CD4-positive, CD25-positive, alpha-beta regulatory T cell (primary cell): ENCODE measurements at places on chromosomes 16 and 17. TPM values are rescaled to one million over a fixed set of nuclear protein-coding genes. Genes with fewer than 3 reads are reported as not detected.

The RCVRN gene
- polyA plus RNA-seq = not detected

The SHPK gene
- 6.9 TPM for polyA plus RNA-seq

The USP6 gene
- polyA plus RNA-seq = not detected

GRCh38 chr16:68844211-68844564 lies 857 bp downstream of the TANGO6 start:
- no peak for DNase-seq

GRCh38 chr16:58096249-58096648 lies 32.9 kb downstream of the CFAP20 start:
- no peak for DNase-seq

DNA sequence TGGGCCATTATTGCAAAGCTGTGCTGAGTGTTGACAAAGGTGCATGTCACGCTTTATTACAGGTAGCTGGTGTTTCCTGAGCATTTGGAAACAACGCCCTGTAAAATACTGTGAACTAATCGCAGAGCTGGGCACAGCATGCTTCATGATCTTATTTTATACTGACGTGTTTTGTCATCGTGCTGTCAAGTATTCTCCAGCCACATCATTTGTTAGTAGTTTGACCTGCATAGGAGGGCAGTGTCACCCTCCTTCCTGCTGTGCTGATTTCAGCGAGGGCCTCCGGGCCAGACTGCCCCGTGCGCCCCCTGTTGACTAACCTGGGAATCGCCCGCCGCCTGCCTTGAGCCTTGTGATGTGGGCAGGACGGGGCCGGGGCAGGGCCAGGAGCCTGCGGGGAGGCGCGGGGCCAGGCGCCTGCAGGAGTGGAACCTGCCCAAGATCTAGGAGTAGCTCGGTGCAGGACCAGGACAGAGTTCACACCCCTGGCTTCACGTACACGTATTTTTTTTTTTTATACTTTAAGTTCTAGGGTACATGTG lies 820.7 kb downstream of the KCNJ18 start:
- no peak for DNase-seq

- no peak for DNase-seq
These were observed 15.0 kb upstream of the HEATR6 start for GRCh38 chr17:60093694-60094093.

DNA sequence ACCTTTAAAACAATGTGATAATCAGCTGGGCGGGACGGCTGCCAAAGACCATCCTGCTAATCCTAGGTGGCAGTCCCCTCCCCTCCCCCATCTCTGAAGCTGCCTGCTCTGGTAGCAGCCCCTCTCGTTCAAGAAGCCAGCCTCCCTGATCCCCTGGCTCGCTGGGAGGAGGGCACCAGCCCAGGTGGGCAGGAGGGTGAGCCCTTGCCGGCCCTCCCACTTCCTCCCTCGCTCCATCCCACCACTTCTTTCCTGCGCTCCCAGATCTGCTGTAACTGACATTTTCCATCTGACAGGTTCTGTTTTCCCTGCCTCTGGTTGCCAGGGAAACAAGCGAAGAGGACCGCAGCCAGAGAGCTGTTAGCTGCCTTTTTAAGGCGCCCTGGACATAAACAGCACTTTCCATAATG lies 155.7 kb upstream of the TNRC6C start:
- no peak for DNase-seq

GRCh38 chr16:49078104-49078503 lies 203.5 kb downstream of the CBLN1 start:
- no peak for DNase-seq

DNA sequence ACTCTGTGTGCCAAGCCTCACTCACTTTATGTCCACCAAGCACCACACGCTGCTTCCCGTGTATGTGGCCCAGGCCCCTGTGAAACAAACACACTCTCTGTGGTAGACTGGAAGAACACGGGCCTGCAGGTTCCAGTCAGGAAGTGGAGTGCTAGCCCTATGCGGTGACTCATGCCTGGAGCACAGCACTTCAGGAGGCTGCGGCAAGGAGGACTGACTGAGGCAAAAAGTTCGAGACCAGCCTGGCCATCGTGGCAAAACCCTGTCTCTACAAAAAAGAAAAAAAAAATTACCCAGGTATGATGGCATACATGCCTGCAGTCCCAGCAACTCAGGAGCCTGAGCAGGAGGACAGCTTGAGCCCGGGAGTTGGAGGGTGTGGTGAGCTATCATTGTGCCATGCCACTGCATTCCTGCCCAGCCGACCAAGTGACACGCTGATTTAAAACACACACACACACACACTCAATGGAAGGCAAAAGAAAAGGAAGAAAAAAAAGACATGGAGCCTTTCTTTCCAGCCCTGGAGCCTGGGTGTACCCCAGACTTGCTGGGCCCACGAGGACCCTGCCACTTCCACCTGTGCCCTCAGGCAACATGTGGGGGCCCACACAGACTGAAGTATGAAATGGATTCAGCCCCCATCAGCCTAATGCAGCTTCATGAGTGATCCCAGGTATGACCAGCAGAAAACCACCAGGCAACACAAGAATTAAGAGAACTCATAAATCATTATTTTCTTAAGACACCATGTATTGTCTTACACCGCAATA lies 126.6 kb downstream of the ANKRD11 start:
- peak; percentile 57 for DNase-seq

- peak; percentile 28 for DNase-seq
These were observed 1.5 kb downstream of the NDRG4 start for GRCh38 chr16:58501242-58502131.

DNA sequence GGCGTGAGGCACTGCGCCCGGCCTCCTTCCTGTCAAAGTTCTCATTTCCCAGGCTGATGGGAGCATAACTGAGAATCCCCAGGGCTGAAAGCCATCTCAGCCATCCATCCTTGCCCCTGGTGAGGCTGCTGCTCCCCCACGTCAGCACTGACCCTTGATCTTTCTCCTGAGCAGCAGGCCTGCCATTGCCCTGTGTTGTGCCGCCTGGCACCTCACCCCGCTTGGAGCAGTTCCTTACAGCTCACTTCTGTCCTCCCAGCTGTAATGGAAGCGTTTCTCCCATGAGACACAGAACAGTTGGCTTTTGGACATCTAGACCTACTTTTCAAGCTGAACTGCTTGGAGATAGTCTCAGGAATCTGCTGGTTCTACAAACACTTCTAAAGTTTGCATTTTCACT lies 51.5 kb downstream of the OR1D5 start:
- DNase-seq = no peak

GRCh38 chr17:70217571-70217970 lies 48.2 kb downstream of the KCNJ2 start:
- no peak for DNase-seq

- DNase-seq = no peak
These were observed 60.4 kb upstream of the MSI2 start for GRCh38 chr17:57195785-57196460.

DNA sequence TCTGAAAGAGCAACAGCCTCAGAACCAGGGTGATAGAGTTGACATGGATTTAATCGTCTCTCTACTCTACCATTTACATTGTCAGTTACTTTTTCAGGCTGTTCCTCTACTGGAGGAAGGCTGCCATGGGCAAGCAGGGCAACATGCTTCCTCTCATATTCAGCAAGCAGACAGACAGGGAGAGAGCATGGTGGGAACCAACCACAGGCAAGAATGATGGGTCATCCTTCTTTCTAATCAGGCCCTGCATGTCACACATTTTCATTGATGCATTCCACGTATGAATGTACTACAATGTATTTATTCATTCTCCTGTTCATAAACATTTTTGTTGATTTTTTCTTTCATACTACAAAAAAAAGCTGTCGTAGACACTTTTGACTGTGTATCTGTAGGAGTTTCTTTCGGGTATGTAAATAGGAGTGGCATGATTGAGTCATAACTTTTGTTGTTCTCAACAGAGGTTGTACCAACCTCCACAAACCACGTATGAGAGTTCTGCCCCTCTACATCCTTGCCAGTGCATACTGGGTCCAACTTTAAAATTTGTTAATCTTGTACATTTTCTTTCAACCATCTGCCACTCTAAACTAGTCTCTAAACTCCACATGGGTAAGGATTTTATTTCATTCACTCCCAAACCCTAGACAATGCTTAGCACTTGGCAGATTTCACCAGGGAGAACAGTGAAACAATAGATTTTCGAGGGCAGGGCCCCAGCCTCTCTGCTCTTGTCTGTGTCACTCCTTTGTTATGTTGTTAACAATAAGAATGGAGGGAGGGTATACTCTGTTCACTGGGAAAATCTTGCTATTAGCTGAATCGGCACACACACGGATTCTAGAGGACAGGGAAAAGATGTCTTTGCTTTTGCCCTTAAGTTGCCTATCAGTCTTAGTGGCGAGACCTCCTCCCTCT lies 58.7 kb downstream of the CMC2 start:
- DNase-seq = no peak

GRCh38 chr16:3019594-3020246 lies 448 bp upstream of the TNFRSF12A start:
- no peak for DNase-seq
